Lung (tissue), 17 donors: ENCODE measurements at places on chromosomes 2 and 18. TPM values are rescaled to one million over a fixed set of nuclear protein-coding genes. Genes with fewer than 3 reads are reported as not detected.

The BMP10 gene
- total RNA-seq = 0.31 TPM

The RAB17 gene
- 44.9 TPM for total RNA-seq

The NR4A2 gene
- 7.9 TPM for total RNA-seq

GRCh38 chr2:177992992-177993391, 79.6 kb downstream of the PDE11A start:
- H3K36me3 ChIP-seq = no peaks in the 10 kb centered on the region
- no peak for DNase-seq
- H3K27ac ChIP-seq = no peak overlapping the region
- H3K4me3 ChIP-seq = no peak overlapping the region
- no peaks in the 10 kb centered on the region for H3K4me1 ChIP-seq

DNA sequence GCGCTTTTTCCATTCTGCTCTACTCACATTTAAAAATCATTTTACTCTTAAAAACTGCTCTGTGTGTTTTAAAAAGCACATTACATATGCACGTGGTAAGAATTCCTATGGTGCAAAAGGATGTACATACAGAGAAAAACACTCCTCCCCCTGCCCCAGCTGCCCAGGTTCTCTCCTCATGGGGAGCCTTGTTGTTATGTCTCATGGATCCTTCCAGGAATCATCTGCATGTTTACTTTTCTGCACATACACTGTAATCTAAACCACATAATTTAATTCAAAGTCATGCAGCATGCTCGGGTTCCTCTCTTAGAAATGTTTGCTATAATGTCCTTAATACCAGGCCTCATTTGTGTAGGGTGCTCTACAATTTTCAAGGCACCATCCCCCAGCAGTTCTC, 243.3 kb downstream of the LOXHD1 start:
- no peaks in the 10 kb centered on the region for H3K36me3 ChIP-seq
- peaks cover 49% of the 10 kb centered on the region for H3K4me1 ChIP-seq
- no peak for DNase-seq
- no peaks in the 10 kb centered on the region for H3K27me3 ChIP-seq
- H3K4me3 ChIP-seq = no peak overlapping the region

- no peaks in the 10 kb centered on the region for H3K36me3 ChIP-seq
- H3K27me3 ChIP-seq = no peaks in the 10 kb centered on the region
- H3K27ac ChIP-seq = no peak overlapping the region
- no peak overlapping the region for H3K4me3 ChIP-seq
- no peaks in the 10 kb centered on the region for H3K4me1 ChIP-seq
Measured at GRCh38 chr2:146681991-146682390, 1162.8 kb upstream of the ACVR2A start.
